Caki2 (cell line): ENCODE measurements at places on chromosomes 3 and 15. TPM values are rescaled to one million over a fixed set of nuclear protein-coding genes. Genes with fewer than 3 reads are reported as not detected.

DNA sequence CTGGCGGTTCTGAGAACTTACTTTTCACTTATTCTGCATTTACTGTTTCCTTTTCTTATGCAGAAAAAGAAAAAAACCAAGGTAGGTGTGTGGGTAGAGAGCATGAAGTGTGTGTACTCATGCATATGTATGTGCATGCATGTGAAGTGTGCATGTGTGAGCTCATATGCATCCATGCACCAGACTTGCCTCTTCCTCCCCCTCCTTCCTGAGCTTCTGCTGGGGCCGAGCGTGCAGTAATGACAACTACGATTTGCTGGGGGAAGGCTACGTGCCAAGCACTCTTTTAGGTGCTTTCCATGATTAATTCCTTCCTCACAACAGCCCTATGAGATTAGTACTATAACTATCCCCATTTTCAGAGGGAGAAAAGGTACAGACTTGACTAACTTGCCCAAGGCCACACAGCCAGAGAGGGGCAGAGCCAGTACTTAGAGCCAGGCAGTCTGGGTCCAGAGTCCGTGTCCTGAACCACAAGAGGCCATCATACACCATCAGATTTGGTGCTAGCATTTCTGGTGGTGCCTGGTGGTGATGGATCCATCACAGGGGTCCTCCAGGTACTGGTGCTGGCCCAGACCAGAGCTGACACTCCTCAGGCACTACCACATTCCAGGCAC, 46.7 kb downstream of the CAPN3 start:
- no peak for DNase-seq

GRCh38 chr3:148757238-148758215, 59.8 kb downstream of the AGTR1 start:
- DNase-seq: no peak

- DNase-seq: no peak
Measured at GRCh38 chr3:113222451-113223086, 11.2 kb downstream of the BOC start.

- DNase-seq: peak; percentile 33
Measured at GRCh38 chr3:150253622-150254021, 154.5 kb upstream of the TSC22D2 start.

ZNF660 gene
- not detected in 2 replicates for total RNA-seq

GOLGA8R gene
- 0.57 and 0.90 TPM in 2 replicates for total RNA-seq

TMEM40 gene
- total RNA-seq: not detected in 2 replicates

GRCh38 chr15:27990521-27991515, 108.3 kb downstream of the OCA2 start:
- DNase-seq: no peak

- no peak for DNase-seq
Measured at GRCh38 chr3:156816091-156816793, 9.9 kb upstream of the LEKR1 start.

DNA sequence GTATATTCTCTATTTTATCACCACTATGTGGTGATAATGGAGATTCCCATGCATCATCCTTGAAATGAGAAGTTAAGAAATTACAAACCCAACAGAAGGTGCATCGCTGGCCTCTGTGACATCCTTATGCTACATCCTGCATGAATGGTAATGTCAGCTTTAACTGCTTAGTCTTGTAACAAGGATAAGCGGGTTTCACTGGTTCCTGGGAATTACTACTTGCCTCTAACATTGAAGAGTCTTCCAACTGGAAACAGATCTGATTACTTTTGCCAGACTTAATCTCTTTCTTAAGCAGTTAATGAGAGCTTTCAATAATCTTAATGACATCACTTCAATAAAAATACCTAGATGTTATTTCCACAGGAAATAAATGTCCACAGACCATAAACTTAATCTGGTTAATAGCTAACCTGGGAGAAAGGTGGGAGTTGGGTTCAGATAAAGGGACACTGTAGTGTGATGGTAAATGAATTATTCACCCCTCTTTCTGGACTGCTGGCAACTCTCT, 44.0 kb downstream of the FMN1 start:
- no peak for DNase-seq

ACTRT3 gene
- 0.34 and 0.81 TPM in 2 replicates for total RNA-seq

GRCh38 chr3:158095111-158095813, 11.0 kb downstream of the SHOX2 start:
- no peak for DNase-seq

DNA sequence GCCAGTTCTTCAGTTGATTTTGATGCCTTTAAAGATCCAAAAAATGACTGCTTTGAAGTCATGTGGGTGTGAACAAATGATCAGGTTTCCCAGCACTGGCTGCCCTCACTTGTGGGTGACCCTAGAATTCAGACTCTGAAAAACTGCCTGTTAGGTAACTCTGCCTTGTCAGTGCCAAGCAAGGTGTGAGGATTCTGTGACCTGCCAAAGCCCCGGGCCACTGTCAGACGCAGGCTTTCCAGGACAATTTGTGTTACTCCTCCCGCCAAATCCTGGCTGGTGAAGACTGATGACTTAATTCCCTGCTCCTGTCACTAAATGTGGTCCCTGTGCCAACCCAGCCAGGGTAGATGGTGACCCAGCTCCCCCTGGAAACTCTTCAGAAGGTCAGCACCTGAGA, 99.2 kb upstream of the PSMD6 start:
- DNase-seq: no peak

GRCh38 chr3:189652042-189652441, 20.9 kb downstream of the TP63 start:
- DNase-seq: peak; percentile 7

SPINK8 gene
- not detected in 2 replicates for total RNA-seq

GRCh38 chr3:37014620-37015019, 21.3 kb downstream of the MLH1 start:
- no peak for DNase-seq

- DNase-seq: no peak
Measured at GRCh38 chr3:141796081-141796888, 33.1 kb downstream of the GRK7 start.

- no peak for DNase-seq
Measured at GRCh38 chr3:139252719-139253118, 91.1 kb upstream of the MRPS22 start.

DNA sequence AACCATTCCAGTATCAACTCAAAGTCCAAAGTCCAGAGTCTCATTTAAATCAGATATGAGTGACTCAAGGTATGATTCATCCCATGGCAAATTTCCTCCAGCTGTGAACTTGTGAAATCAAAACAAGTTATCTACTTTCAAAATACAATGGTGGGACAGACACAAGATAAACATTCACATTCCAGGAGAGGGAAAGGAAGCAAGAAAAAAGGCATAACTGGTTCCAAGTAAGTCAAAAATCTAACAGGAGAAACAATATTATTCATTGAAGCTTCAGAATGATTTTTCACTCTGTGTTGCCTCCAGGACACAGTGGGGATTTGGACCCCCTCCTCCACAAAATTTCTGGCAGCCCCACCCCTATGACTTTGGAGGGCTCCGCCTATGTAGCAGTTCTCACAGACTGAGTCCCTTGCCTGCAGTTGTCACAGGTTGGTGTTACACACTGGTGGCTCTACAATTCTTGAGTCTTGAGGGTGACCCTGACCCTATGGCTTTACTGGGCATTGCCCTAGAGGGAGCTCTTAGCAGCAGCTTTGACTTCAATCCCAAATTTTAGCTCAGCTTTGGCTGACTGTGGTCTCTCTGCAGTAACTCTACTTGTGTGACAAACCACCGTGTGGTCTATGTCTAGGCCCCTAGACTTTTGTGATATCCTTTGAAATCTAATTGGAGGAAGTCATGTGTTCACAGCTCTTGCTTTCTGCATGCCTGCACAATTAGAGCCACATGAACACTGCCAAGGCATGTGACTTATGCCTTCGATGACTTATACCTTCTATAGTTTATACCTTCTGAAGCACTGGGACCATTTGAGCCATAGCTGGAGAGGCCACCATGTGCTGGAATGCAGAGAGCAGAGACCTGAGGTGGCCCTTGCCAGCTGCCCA, 644.2 kb downstream of the GRM7 start:
- peak; percentile 94 for DNase-seq

DNA sequence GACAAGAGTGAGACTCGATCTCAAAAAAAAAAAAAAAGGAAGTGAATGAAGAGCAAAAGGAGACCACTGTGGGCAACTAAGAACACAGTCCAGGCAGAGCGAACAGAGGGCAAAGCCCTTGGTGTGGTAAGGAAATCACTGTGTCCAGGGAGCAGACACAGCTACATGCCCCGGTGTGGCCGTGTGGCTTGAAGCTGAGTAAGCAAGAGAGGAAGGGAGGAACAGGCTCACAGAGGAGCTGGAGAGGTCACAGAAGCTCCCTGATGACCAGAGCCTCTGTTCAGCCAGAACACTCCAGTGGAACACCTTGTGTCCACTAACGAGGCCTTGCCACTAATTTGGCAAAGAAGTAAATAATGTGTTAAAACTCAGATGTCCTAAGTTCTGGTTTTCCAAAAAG, 60.6 kb upstream of the GATA2 start:
- no peak for DNase-seq

SH2D7 gene
- total RNA-seq: not detected in 2 replicates

MOBP gene
- not detected in 2 replicates for total RNA-seq

DNA sequence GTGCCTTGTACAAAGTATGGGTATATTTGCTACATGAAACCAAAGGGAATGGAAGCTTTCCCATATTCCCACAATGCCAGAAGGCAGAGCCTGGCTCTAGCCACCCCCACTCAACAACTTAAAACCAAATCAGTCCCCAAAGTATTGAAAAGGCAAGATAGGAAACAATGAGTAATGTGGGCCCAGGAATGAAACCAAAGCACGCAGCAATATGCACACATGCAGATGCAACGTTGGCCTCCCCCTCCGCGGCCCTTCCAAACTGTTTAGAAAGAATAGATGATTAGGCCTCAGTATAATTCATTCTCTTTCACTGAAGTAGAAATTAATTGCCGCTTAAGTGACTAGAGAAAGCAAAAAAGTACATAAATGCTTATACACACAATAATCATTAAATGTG, 59.1 kb downstream of the THRB start:
- DNase-seq: no peak

- no peak for DNase-seq
Measured at GRCh38 chr3:100317912-100318311, 16.6 kb upstream of the NIT2 start.

SMCO1 gene
- not detected in 2 replicates for total RNA-seq

DNA sequence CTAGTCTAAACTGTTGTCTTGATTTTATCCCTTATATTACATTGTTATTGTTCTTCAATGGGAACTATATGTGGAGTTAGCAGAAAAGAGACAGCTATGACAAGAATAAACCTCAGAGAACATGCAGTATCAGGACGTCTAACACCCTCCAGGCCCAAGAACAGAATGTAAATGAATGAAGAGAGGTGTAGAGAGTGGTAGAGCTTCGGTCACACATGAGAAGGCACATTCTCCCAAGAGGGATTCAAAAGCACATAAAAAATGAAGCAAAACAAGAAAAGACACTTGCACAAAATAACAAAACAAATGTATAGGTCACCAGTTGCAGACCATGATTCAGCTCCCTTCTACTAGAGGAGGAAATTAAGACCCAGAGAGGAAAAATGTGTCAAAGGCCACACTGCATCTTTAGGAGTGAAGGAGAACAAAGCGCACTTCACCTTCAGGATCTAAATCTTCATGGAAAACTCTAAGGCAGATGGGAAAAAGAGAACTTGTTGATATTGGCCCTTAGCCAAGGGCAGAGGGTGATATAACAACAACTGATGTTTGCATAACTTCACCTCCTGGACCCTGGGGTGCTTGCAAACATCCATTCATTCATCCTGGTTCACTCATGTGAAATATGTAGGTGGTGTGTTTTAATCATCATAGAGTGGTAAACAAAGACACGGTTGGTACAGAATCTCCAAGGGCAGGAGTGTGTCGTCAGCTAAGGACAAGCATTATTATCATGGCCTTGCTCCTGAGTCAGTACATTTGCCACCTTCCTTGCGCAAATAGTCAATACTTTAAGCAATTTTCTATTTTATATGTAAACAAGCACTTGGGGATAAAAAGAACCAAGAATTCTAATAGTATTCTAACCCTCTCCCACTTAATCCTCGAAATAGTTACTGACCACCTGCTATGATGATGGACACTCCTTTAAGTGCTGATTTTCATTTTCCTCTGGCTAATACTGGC, 8.8 kb downstream of the NEK10 start:
- peak; percentile 97 for DNase-seq

- no peak for DNase-seq
Measured at GRCh38 chr3:47614788-47615187, 36.1 kb upstream of the CSPG5 start.

GRCh38 chr15:85374831-85375230, 5.6 kb upstream of the AKAP13 start:
- no peak for DNase-seq

MYZAP gene
- total RNA-seq: not detected in 2 replicates

GRCh38 chr3:162770551-162770950, 1273.9 kb downstream of the OTOL1 start:
- DNase-seq: no peak

- DNase-seq: no peak
Measured at GRCh38 chr15:100529556-100529955, 806 bp upstream of the CERS3 start.

PEX5L gene
- total RNA-seq: 15.2 and 16.2 TPM in 2 replicates

DNA sequence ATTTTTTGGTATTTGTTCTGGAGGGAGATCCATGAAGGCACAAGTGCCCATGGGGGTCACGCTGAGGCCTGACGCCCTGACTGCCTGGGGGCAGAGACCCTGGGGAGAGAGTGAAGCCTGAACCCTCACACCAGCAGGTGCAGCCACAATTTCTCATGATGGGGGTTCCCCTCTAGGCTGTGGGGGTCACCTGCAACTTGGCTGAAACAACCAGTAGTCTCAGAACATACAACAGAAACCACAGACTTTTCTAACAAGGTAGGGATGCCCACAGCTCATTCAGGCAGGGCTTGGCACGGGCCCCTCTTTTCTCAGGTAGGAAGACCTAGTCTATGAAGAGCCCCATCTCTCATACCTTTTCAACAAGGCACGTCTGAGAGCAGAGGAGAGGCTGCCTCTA, 245.1 kb downstream of the ADAMTS17 start:
- DNase-seq: no peak

- no peak for DNase-seq
Measured at GRCh38 chr15:23083115-23083514, 43.7 kb upstream of the TUBGCP5 start.

GRCh38 chr3:25945836-25946235, 155.9 kb downstream of the OXSM start:
- no peak for DNase-seq

FBXO40 gene
- not detected in 2 replicates for total RNA-seq

GRCh38 chr3:127783642-127784160, 38.6 kb downstream of the MGLL start:
- DNase-seq: no peak

- DNase-seq: peak; percentile 41
Measured at GRCh38 chr3:56251343-56251945, 216.8 kb downstream of the ERC2 start.

GRCh38 chr3:69791919-69792399, 52.7 kb downstream of the MITF start:
- DNase-seq: peak; percentile 48

ACKR4 gene
- total RNA-seq: not detected in 2 replicates
